ENCODE measurements at places on chromosomes 4 and X.

- DNase-seq, result no peak
Measured at GRCh38 chrX:20252381-20253231, 14.1 kb downstream of the RPS6KA3 start.

DNA sequence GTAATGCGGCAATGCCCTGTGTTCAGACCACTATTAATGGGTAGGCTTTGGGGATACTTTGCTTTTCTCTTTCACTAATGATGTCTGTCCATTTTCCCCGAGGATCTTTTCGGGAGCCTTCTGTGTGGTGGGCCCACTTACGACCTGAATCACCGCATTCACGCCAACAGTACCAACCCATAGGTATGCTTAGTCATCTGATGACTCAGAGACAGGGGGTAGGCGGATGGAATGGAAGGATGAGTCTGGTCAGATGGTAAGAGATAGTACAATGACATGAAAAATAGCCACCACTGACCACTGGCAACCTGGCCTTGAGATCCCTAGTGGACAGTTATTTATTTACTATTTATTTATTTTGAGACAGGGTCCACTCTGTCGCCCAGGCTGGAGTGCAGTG is 76.0 kb upstream of the DHRSX start:
- DNase-seq, result no peak

DNA sequence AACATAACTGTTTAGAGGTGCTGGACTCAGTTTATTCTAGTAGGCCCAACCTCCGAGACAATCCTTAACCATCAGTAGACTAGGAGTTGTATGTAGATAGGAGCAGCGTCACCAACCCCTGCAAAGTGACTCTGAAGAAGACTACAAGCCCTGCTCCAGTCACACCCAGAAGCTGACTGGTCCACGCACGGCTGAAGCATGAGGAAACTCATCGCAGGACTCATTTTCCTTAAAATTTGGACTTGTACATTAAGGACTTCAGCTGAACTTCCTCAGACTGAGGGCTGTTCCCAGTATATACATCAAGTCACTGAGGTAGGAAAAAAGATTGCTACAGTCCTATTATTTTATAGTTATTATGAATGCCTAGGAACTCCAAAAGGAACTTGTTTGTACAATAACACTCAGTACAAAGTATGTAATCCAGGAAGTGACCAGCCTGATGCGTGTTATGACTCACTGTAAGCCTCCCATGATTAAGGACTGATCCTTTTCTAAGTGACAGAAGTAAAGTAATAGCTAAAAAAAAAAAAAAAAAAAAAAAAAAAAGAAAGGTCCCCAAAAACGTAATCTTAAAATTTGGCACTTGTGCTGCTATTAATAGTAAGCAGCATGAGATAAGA is 41.6 kb upstream of the UGT2B7 start:
- DNase-seq, result peak; percentile 42

GRCh38 chr4:52665592-52665991 is 6.5 kb upstream of the USP46 start:
- DNase-seq, result no peak

- no peak for DNase-seq
Measured at GRCh38 chr4:46073778-46074177, 50.1 kb downstream of the GABRG1 start.

DNA sequence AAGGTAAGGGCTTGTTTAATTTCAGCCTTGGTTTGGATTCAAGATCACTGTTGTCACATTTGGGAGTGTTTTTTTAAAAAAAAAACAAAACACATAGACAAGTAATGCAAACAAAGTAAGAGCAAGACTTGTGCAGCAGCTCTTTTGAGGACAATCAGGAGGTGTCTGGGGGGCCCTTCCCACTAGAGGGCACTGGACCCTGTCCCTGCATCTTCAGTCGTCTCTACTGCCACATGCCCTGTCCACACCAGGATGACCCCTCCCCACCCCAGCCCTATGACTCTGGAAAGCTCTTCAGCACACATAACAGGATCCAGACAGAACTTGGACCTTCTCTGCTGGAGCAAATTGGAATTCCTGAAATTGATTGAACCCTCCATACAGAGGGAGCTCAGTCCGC is 71.0 kb downstream of the USP46 start:
- peak; percentile 46 for DNase-seq

Measured in kidney capillary endothelial cell (primary cell).